CD8-positive, alpha-beta T cell (primary cell): ENCODE measurements at places on chromosomes 1 and 21.

- no peak for DNase-seq
Observed at GRCh38 chr1:171139890-171140289, 45.2 kb upstream of the FMO2 start.

DNA sequence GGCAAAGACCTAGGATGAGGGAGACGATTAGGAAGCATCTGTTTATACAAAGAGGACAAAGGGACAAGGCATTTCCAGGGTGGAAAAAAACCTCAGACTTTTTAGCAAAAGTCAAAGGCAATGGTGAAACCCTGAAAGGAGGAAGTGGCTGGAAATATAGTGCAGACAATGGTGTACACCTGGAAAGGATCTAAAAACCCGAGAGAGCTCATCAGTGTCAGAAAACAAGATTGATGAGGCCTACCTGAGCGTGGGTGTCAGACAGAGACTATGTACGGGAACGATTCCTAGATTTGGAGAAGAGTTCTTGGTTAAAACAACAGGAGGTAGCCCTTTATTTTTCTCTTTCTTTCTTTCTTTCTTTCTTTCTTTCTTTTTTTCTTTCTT lies 68.8 kb upstream of the HUNK start:
- no peak for DNase-seq

DNA sequence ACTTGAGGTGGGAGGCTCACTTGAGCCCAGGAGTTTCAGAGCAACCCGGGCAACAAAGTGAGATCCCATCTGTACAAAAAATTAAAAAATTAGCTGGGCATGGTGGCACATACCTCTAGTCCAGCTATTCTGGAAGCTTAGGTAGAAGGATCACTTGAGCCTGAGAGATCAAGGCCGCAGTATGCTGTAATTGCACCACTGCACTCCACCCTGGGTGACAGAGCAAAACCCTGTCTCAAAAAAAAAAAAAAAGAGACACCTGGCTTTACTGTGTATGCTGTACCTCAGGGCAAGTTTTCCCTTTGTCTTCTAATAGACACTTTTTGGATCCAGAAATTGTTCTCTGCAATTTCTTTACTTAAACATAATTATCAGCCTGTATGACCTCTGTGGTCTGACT lies 23.1 kb upstream of the RCC1 start:
- DNase-seq: no peak

DNA sequence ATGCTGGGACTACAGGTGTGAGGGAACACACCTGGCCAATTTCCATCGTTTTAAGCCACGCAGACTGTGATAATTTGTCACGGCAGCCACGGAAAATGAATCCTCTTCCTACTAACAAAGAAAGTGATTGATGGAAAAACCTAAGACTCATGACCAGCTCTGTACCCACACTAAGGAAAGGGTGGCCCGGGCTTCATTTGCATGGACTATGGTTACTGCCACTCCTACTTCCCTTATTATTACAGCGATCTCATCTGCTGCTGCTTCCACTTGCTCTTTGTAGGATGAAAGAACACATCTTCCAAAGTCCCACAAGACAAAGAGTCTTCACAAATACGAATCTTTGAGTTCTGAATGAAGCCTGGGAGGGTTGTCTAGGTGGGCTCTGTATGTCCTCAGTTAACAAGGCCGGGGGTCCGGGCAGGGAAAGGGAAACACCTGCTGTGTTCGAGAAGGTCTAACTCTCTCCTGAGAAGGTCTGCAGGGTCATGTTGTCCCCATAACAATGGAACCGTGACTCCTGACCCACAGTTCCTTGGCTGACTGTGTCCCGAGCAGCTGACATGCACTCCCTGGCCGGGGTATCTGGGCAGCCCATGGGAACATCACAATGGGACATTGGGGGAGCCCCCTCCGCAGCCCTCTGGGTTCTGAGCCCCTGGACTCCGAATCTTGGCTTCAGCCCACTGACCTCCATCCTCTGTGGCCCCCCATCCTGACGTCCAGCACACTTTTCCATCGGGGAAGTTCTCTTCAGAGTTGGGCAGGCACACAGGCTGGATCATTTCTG lies 13.3 kb upstream of the TFF1 start:
- DNase-seq: no peak

DNA sequence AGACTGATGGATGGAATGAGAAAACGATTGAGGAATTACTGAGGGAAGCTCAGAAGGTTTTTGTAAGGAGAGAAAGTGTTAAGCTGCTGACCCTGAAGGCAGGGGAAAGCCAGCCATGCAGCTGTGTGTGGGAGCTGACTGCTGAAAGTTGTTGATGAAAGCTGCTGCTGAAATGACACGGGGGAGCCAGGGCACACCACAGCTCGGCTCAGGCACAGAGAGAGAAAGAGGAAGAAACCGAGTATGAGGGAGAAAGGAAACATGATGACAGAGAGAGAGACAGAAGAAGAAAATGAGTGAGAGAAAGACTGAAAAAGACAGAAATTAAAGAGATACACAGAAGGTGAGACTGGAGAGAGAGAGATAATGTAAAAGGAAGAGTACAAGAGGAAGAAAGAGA lies 115.5 kb downstream of the LRRC53 start:
- no peak for DNase-seq
